ENCODE measurements at places on chromosomes 12 and 14.
A peak's percentile ranks its signal among the peaks of the same experiment; 100 is the strongest.

- DNase-seq = no peak
These were observed 115.0 kb downstream of the TMEM260 start for GRCh38 chr14:56694609-56695008.

GRCh38 chr14:100988011-100988410 is 84.5 kb upstream of the RTL1 start:
- DNase-seq = no peak

- DNase-seq = peak; percentile 11
These were observed 10.5 kb upstream of the ZDHHC22 start for GRCh38 chr14:77151918-77152588.

- peak; percentile 86 for DNase-seq
These were observed 29.6 kb downstream of the SMUG1 start for GRCh38 chr12:54159140-54159539.

GRCh38 chr14:38038986-38039385 is 168.7 kb upstream of the SSTR1 start:
- DNase-seq = no peak

DNA sequence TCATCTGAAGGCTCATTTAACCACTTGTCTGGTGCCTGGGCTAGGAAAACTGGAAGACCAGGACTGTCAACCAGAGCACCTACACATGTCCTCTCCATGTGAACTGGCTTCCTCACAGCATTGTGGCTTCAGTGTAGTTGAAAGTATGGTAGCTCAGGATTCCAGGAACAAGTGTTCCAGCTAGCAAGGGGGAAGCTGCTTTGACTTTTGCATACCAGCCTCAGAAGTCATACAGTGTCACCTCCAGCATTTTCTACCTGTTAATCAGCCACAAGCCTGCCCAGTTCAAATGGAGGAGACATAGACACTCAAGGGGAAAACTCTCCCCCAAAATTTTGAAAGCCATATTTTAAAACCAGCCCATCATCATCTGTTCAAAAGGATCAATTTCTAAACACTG is 212.8 kb upstream of the CAND1 start:
- no peak for DNase-seq

GRCh38 chr12:66708704-66709456 is 30.0 kb upstream of the GRIP1 start:
- peak; percentile 3 for DNase-seq

- DNase-seq = peak; percentile 75
These were observed 783 bp downstream of the CORO1C start for GRCh38 chr12:108730365-108731104.

DNA sequence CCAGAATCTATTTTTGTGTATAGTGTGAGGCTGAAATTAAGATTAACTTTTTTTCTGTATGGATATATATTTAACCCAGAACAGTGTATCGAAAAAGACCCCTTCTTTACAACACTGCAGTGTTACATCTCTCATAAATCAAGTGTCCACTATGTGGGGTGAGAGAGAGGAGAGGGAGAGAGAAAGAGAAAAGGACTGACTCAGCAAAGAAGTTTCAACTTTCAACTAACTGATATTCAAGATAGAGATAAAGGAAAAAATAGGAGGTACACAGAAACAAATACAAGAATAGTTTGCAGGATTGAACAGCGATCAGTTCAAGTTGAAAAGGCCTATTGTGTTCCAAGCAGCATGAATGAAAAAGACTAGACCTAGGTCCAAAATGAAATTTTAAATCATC is 126.7 kb upstream of the NEDD1 start:
- DNase-seq = no peak

DNA sequence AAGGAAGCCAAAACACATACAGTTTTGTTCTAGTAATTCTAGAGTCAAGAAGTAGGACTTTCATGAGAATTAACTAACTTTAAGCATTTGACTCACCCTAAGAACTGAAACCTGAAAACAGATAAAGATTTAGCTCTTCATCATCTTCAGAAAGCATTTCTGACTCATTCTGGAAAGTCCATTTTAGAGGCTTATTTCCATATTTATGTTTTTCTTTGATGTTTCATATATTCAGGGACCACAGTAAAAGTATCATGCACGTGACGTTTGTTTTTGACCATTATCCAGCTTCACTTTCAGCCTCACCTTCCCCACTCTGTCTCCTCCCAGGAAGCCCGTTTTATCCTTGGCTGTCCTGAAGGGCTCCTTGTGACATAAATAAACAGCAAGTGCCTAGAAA is 79.2 kb downstream of the MDGA2 start:
- no peak for DNase-seq

DNA sequence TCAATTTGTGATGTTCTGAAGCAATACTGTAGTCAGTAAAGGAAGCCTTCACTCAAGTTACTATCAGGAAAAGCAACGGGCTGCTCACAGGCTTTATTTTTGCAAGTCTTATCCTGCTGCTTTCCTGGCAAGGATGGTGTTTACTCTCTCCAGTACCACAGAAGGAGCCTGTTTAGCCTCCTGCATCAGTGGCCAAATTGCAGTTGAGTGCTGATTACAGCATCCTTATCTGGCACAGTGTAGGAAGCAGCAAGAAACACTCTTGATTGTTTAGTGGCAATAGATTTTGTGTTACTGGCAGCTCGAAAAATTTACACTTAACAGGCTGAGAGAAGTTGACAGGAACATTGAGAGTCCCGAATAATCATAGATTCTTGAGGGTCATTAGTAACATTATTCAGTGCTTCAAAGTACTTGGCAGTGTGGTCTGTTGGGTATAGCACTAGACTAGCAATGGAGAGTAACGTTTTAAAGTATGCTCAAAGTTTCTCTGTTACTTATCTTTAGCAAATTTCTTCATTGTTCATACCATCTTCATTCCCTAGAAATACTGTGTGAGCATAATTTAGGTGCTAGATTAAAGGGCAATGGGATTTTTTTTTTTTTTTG is 11.7 kb downstream of the TULP3 start:
- no peak for DNase-seq

- DNase-seq = no peak
These were observed 635.8 kb upstream of the FOXG1 start for GRCh38 chr14:28130610-28131284.

GRCh38 chr12:110794623-110795280 is 52.0 kb upstream of the CCDC63 start:
- no peak for DNase-seq

DNA sequence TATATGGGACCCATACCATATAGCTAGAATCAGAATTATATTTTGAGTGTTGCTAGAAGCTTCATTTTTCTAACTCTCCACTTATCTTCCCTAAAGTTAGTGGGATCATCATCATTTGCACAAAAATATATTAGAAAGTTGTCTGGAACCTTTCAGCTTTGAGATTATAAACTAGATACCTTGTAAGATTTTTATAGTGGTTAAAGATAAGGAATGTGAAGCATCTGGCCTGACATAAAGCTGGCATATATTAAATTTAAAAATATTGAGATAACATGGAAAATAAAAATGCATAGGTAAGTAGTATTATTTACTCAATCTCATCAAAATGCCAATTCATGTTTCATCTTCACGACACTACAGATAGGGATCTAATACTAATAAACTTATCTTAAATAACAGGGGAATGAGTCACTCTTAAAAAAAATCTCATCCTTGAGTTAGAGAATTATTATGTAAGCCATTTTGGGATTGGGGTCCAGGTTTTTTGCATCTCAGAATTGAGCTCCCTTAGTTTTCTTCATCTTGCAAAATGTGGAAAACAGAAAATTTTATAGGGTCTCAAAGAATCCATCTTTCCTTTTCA is 318.5 kb downstream of the KCNC2 start:
- no peak for DNase-seq

GRCh38 chr12:230925-231671 is 17.1 kb upstream of the SLC6A12 start:
- DNase-seq = no peak

GRCh38 chr12:106089935-106090334 is 48.8 kb downstream of the NUAK1 start:
- no peak for DNase-seq

- no peak for DNase-seq
These were observed 5.5 kb upstream of the PFDN5 start for GRCh38 chr12:53289891-53290290.
